ENCODE measurements at places on chromosomes 7 and 10.

DNA sequence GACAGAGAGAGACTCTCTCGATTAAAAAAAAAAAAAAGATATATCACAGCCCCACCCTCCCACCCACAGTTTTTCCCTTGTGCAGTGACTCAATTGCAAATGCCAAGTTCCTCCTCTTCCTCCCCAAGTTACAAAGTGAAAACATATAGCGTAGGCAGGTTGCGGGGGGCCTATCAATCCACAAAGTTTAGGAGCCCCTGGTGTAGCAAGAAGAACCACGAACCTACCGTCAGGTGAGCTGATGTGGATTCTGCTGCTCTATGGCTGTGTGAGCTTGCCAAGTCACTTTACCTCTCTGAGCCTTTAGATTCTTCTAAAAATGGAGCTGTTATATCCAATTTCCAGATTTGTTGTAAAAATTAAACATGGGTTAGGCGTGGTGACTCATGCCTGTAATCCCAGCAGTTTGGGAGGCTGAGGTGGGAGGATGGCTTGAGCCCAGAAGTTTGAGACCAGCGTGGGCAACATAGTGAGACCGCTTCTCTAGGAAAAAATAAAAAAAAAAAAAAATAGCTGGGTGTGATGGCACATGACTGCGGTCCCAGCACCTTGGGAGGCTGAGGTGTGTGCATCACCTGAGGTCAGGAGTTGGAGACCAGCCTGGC is 8.2 kb upstream of the RHBDD2 start:
- no peak for DNase-seq

DNA sequence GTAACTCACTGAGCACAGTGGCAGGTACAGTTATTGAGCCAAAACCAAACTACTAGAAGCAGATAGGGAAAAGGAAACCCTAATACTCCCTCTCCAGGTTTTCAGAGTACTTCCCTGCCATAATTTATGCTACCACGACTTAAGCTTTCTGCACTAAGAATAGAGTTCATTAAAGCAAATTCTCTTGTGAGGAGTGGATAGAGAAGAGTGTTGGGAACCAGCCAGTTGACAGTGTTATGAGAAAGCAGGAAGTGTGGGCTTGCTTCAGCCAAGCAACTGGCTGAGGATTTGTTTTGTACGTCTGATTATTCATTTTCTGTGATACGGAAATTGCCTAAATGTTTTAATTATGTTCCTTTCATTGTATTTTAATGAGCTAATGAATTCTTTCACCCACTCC is 280.5 kb downstream of the KIF20B start:
- DNase-seq, result no peak

GRCh38 chr7:21044384-21044783 is 257.7 kb upstream of the SP8 start:
- no peak for DNase-seq

DNA sequence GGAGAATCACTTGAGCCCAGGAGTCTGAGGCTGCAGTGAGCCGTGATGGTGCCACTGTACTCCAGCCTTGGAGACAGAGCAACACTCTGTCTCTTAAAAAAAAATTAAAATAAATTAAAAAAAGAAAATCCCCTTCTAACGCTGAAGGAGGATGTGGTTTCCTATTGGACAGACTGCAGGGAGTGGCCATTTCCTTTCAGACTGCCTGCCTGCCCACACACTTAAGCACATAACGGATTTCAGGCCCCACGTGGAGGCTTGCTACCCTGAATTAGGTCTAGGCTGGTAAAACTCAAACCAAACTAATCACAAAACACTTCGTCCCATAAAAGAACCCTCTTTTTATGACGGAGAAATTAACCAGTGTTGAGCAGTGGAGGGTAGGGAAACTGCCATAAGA is 34.0 kb downstream of the GATA3 start:
- DNase-seq, result no peak

DNA sequence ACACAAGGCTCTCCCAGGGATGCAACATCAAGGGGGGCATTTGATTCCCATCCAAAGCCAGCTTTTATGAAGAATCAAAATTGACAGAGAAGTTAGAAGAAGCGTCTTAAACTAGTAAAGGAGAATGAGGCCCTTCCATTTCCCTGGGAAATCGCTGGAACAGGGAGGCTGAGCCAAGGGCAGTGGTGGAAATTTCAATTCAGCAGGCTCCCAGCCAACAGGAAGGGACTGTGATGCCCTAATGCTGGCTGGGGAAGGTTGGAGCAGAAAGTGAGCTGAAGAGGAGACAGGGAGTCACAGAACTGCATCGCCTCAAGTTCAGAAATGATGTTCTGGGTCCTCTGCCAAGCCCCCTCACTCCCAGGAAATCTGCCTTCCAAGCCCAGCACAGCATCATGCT is 517.3 kb downstream of the GRID1 start:
- no peak for DNase-seq

DNA sequence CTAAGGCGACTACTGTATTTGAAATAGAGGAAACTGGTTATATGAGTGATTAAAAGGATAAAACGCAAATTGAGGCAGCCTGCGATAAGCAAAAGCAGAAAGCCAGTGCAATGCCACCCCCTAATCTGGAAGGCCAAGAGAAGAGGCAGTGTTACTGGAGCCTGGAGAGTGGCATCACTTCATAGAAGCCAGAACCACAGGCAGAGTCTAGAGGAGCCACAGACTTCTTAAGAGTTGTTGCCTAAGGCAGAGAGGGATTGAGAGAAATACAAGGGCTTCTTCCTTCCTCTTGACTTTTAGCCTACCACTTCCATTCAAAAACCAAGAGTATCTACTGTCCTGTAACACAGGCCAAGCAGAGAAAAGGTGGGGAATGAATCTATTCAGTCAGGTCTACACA is 94.9 kb upstream of the SKAP2 start:
- DNase-seq, result no peak

DNA sequence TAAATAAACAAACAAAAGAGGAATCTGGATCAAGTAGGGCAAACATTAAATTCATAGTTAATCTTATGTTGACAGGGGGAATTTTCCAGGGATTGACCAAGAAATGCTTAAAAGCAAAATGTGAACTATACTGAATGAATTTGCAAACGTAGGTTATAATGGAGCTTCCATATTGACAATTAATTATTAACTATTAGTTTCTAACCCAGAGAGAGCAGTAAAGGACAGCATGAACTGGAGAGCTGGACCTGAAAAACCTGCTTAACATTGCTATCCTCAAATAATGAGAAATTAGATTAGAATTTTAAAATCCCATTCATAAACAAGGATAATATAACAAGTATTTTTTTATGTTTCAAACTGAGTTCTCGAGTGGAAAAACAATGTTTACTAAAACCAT is 1089.6 kb downstream of the DNAJB9 start:
- no peak for DNase-seq

DNA sequence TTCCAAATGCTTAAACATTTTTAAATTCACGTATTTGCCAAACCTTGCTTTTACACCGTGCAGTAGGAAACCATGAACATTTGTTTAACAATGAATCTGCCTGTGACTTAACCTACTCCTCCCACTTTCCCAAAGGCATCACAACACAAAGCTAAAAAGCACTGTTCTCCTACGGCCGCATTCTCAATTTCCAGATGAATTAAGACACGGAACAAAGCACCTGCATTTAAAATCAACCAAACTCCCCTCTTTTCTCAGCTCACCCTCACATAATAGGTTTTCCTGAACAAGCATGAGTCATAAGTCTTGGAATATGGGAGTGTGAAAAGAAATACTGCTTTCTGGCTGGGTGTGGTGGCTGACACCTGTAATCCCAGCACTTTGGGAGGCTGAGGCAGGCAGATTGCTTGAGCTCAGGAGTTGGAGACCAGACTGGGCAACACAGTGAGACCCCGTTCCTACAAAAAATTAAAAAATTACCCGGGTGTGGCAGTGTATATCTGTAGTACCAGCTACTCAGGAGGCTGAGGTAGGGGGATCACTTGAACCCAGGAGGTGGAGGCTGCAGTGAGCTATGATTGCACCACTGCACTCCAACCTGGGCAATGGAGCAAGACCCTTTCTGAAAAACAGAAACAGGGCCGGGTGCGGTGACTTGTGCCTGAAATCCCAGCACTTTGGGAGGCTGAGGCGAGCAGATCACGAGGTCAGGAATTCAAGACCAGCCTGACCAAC is 51.7 kb upstream of the CYTH3 start:
- no peak for DNase-seq

DNA sequence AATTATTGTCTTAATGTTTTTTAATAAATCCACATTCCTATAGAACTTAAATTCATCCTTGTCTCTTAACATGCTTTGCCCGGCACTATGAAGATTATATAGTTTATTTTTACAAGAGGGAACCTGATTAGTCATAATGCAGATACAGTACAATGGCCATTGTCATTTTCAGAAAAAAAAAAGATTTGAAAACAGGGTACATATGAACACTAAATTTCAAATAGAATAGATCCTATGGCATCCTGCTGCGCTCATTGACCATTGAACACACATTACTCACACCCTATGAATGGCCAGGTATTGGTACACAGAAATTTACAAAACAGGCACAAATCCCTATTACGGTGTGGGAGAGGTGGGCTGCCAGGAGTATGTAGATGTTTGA is 2.0 kb upstream of the KLF6 start:
- DNase-seq, result no peak

GRCh38 chr7:140050100-140050499 is 12.7 kb downstream of the PARP12 start:
- DNase-seq, result no peak

- DNase-seq, result no peak
These were observed 31.6 kb downstream of the CALML5 start for GRCh38 chr10:5467634-5468255.

- no peak for DNase-seq
These were observed 159.1 kb downstream of the CCDC71L start for GRCh38 chr7:106501605-106502580.

DNA sequence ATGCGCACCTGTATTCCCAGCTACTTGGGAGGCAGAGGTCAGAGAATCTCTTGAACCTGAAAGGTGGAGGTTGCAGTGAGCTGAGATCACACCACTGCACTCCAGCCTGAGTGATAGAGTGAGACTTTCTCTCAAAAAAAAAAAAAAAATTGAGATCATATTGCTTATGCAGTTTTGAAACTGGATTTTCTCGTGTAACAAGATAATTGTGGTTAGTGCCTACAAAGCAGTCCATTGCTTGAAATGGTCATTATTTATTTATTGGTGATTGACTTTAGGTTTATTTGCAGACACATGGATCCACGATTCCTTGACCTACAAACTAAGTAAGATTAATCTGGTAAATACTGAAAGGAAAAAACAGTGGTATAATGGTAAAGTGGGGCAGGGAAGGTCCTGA is 149.8 kb downstream of the TAX1BP1 start:
- DNase-seq, result no peak

- no peak for DNase-seq
These were observed 86.5 kb downstream of the OTUD1 start for GRCh38 chr10:23525406-23525805.

DNA sequence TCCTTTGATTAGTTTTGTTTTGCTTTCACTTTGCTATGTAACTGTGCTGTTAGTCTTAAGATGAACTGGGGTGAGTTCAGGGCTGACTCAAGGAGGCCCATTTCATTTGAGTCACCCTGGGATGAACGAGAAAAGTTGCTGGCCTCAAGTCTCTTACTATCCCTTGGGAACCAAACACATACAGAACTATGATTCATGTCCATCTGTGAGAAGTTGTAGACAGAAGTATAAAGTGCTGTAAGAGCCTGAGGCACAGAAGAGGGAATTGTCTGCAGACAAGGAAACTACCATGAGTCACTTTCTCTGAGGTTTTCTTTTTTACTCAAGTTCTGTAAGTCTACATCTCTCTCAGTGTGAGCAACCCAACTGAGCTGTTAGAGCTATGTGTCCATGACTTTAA is 179.8 kb upstream of the CSTF2T start:
- DNase-seq, result peak; percentile 1

DNA sequence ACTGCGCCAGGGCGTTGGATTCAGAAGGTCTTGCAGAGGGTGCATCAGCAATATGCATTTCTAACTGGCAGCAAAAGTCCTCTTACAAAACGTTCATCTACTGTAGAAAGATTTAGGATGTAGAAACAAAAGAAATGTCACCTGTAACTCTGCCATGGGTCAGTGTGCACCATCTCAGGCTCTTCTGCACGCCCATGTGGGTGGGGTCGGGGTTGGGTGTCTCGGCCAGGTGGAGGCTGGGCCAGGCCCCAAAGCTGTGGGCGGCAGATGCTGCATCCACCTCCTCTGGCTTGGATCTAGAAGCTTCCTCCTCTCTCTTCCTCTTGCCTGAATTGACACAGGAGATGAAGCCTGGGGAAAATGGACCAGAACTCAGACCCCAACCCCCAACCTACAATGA is 111.3 kb upstream of the PPP2R2D start:
- DNase-seq, result no peak

- DNase-seq, result no peak
These were observed 7.2 kb downstream of the CDCA7L start for GRCh38 chr7:21938463-21938862.

DNA sequence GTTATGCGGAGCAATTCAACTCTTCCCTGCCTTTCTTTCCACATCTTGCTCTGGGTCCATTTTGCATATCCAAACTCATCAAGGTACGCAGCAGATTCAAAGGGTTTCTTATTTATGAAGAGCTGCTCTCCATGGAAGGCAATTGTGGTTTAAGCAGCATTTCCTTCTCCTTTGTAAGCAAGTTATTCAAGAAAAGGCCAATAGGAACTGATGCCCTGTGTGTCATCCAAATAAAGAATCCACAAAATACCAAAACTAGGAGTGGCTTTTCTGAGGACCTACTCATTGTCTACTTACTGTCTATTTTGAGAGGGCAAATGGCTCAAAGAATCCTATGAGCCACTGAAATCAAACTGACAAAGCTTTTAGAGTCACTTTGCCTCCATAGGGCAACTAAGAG is 253.1 kb downstream of the PTEN start:
- no peak for DNase-seq

GRCh38 chr7:51090411-51090810 is 226.2 kb downstream of the COBL start:
- no peak for DNase-seq

- no peak for DNase-seq
These were observed 24.1 kb upstream of the FAM180A start for GRCh38 chr7:135772639-135773222.

DNA sequence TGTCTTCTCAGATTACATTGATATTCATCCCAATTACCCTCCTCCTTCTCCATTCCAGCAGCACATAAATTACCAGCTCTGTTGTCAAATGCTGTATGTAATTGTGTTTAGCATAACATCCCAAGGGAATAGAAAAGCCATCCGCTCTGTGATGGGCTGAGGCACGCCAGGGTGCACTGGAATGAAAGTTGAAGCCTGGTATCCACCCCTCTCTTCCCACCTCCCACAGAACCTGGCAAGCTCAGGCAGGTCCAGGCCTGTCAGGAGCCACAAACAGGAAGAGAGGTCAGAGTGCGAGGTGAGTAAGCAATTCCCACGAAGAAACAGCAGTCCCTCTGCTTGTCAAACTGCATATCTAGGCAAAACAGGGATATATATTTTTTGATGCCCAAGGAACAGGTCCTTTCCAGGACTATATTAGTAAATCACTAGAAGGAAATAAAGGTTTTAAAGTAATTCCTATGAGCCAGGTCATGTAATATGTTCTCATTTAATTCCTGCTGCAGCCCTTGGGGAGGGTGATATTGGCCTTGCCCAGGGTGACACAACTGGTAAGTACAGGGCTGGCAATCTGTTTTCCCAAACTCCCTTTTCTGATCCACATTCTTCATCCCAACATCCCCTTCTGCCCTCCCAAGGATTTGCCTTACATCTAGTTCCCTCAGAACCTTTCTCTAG is 155.6 kb upstream of the GHITM start:
- DNase-seq, result no peak

- peak; percentile 44 for DNase-seq
These were observed 403 bp downstream of the CDK6 start for GRCh38 chr7:92835851-92836488.

Data from stimulated activated CD4-positive, alpha-beta T cell treated with anti-CD3 and anti-CD28 coated beads, Interleukin-4, amount 100 ng/mL, for 48 hours (primary cell).